ENCODE measurements at places on chromosomes 7 and 10.

DNA sequence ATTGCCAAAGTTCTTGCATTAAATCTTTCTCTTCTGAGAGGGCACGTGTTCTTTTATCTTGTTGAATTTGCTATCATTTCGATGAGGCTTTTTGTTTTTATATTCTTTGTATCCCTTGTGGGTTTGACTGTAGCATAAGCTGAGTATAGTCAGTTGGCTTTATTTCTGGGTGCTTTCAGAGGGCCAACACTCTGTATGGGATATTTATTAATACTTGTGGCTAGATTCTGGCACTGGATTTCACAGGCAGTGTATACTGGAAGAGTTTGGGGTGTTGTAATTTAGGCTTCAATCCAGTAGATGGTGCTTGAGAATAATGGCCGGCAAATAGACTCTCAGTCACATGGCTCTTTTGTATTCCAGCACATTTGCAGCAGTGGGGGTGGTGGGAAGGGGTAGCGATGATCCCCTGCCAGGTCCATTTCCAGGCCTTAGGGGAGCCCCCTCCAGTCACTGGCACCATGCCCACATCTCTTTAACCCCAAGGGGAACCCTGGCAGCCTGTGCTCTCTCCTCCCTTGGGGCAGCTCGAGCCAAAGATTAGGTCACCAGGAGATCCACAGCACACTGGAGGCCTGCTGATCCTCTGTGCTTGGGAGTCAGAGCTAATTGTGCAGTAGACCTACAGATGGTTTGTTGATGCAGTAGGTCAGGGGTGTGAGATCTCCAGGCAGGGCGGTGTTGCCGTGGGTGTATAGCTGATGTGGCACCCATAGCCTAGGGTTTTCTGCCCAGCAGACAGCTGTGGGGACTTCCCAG is 81.8 kb downstream of the PTPN20 start:
- DNase-seq: no peak

DNA sequence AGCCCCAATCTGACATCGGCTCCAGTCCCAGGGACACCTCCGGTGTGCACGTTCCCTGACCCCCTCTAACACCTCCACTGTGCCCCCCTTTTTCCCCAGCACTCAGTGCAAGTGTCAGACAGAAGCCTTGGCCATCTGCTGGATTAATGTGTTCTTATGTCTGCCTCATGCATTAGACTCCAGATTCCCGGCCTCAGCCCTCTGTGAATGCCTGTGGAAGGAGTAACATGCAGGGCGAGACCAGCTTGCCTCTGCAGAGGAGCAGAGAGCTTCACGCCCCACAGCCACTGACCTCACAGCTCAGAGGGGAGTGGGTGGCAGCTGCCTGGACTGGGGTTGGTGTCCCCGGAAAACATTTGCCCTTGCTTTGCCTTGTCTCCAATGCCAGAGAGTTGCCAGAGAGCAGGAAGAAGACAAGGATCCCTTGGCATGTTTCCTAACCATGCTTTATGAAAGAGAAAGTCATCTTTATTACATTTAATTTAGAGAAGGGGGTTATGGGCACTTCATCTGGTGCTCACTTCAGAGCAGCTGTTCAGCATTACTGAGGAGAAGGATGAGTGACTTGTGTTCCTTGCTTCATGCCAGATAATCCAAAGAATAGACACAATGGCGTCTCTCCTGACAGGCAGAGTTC is 91.6 kb upstream of the CXCL12 start:
- DNase-seq: no peak

DNA sequence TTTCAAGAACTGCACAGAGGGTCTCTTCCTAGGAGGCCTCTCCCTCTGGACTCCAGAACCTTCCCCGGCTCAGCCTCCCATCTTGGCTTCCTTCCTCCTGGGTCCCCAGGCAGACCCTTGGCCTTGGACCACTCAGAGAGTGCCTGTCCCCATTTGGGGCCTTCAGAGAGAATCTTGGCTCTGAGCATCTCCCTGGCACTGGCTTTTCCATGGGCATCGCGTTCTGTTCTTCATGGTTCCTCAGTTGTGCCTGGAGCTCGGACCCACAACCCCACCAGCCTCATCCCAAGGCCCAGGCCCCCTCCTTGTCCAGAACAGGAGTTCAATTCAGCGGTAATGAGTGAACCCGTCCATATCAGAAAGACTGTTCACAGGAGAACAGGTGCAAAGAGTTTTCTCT is 73.4 kb downstream of the VIPR2 start:
- no peak for DNase-seq

DNA sequence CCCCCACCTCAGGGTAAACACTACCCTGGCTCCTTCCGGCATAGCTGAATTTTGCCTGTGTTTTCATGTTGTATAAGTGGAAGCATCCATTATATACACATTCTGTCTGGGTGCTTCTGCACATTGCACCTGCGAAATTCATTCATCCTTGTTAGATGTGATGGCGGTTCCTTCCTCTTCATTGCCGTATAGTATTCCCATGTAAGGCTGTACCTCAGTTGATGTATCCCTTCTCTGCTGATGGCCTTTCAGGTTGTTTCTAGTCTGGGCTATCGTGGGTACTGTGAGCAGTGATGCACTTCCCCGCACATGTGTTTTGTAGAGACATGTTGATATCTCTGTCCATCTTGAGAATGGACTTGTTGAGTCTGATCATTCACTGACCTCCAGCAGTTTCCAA is 28.9 kb downstream of the ELFN1 start:
- DNase-seq: no peak

DNA sequence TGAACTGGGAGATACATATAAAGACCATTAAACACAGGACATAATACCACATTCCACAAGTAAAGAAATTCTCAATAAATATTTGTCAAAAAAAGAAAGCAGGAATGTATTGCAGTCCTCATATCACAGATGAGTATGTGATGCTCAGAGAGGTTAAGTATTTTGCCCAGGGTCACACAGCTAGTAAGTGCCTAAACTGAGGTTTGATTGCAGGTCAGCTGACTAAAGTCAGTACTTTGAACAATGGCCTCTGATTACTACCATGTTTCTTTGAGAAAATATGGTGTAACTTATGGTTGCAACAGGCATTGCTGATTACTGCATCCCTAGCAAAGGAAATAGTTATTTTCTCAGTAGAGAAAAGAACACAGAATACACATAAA is 267.1 kb downstream of the ELMO1 start:
- no peak for DNase-seq

- no peak for DNase-seq
These were observed 16.3 kb upstream of the THSD7A start for GRCh38 chr7:11848251-11848650.

- DNase-seq: no peak
These were observed 2.0 kb upstream of the SFTPA2 start for GRCh38 chr10:79562135-79562756.

DNA sequence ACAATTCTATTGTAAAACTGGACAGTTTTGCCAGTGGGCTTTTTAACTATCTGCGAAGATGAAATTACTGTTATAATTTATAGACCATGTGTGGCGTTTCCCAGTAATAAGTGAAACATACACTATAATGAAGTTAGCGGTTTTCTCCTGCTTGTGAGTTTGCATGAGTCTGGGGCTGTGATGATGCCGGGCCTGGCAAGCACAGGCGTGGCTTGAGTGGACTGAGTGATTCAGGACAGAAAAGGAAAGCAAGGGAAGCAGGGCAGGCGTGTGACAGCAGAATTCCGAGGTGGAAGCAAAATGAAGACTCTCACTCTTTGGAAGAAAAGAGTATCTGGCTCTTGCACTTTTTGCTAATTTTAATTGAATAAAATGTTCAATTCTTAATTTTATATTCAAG is 90.5 kb downstream of the CUL1 start:
- no peak for DNase-seq

DNA sequence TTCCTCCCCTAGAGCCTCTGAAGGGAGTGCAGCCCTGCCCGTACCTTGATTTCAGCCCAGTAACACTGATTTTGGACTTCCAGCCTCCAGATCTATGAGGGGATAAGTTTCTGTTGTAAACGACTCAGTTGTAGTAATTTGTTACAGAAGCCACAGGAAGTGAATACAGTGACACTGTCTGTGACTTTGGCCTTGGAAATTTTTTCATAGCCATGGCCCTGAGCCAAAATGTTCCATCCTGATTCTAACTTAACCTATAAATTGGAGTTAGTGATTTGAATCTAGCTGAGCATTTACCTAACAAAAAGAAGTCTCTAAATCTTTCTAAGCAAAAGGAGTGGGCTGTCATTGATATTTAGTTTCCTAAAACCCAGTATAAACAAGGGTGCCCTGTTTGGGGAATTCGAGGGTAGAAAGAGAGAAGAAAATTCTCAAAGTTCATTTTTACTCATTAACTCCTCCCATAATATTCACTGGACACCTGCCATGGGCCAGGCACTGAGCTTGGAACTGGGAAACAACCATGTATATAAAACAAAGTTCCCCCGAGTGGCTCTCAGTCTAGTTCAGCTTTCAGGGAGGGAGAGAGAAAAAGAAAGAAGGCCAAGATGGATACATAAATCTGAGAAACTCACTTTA is 162.3 kb downstream of the SKIDA1 start:
- no peak for DNase-seq

- DNase-seq: no peak
These were observed 80.4 kb downstream of the PHF14 start for GRCh38 chr7:11054033-11054432.

- no peak for DNase-seq
These were observed 15.9 kb upstream of the GPNMB start for GRCh38 chr7:23230641-23231101.

- no peak for DNase-seq
These were observed 21.6 kb upstream of the ADAMTS14 start for GRCh38 chr10:70650718-70651117.

DNA sequence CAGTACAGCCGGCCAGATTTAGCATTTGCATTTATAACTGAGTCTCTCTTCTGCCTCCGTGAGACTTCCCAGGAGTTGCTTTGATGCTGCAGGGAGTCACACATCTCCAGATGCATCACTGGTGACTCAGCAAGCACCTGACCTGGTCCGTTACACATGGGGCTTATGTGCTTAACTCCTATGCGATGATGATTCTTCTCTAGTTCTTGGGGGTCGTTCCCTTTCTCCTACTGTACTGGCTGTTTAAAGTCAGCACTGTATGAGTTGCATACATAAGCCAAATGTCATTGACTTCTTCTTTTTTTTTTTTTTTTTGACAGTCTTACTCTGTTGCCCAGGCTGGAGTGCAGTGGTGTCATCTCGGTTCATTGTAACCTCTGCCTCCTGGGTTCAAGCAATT is 13.0 kb upstream of the AKR1E2 start:
- no peak for DNase-seq

DNA sequence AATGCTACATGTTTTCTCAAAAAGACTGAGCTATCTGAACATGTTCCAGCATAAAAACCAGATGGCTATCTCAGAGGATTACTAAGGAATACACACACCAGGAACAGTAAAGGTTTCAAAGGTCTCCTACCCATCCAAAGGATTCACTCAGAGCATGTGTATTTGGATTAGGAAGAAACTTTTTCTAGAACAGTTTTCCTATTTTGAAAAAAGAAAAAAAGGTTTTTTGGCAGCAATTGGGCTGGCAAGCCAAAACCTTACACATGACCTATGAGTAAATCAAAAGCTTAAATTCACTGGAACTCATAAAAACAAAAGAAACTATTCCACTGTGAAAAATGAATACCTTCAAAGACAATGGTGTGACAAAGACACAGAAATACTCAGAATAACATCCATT is 9.6 kb downstream of the TPK1 start:
- no peak for DNase-seq

DNA sequence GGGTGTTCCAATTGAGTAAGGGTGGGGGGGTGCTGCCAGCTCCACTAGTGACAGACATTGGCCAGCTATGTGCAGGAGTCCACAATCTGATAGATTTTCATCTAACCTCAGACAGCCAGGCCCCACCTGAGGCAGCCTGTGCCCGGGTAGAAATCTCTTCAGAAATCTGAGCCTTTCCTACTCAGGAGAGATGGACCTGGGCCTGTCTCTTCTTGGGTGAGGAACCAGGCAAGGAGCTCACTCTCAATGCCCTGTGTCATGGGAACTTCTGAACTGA is 86.9 kb downstream of the UBE2H start:
- DNase-seq: no peak

- DNase-seq: no peak
These were observed 14.3 kb downstream of the INSIG1 start for GRCh38 chr7:155311826-155312537.

- no peak for DNase-seq
These were observed 75.9 kb downstream of the BUB3 start for GRCh38 chr10:123229927-123230630.

DNA sequence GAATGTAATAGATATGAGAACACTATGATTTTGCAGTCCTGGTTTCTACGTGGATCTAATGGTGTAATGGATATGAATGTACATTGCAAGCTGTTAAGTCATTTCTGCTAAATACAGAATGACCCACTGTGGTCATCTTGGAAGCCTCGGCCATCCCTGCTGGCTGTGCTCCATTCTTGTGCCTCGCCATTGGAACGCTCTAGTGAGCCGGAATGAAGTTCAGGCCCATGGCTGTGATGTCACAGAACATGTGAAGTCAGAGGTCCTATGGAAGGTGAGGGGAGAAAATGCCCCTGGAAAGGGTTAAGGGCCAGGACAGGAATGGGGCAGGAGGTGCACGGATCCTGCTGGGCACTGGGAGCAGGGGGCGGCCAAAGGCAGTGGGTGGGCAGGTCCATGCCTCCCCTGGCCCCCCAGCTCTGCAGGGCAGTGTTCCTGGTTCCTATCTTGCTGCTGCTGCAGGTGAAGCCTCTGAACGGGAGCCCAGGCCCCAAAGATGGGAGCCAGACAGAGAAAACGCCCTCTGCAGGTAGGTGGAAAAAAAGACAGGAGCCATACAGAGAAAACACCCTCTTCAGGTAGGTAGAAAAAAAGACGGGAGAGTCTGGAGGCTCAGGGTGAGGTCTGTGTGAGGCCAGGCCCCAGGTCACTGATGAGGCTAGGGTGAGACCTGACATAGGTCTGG is at the start of gene LLCFC1:
LLCFC1 (plus strand) TSS at position 259 of the 685 bp plus-strand sequence; CDS start at position 397, 138 bp downstream.
- no peak for DNase-seq

DNA sequence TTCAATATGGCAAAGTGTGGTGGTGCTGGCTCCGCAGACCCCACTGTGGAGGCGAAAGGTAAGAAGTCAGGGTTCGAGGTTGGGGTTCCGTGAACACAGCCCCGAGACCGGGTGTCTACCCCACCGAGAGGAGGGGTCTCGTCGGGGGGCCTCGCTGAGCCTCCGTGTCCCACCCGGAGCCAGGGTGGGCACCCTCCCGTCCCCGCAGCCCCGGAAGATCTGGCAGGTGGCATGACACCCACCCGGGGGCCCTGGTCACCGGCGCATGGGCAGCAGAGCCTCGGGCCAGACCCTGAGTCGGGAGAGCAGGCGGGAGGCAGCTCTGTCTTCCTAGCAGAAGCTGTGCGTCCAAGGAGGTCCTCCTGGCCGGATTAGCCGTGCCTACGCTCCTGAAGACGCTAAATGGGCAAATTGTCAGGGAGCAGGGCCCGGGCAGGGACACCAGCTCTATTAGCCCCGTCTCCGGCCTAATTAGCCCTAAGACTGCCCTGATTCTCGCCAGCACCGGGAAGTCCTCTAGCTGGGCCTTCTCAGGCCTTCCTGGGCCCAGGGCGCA is 56.4 kb downstream of the UNCX start:
- DNase-seq: no peak

DNA sequence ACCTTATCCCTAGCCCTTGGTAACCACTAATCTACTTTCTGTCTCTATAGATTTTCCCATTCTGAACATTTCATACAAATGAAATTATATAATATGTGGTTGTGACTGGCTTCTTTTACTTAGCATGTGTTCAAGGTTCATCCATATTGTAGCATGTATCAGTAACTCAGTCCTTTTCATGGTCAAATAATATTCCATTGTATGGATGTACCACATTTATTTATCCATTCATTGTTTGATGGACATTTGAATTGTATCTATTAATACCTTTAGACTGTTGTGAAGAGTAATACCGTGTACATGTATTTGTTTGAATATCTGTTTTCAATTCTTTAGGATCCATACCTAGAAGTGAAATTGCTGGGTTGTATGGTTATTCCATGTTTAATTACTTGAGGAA is 210.2 kb downstream of the BMPER start:
- no peak for DNase-seq
